ENCODE measurements at places on chromosomes 13 and 19. TPM values are rescaled to one million over a fixed set of nuclear protein-coding genes. Genes with fewer than 3 reads are reported as not detected.

Gene EEF1AKMT1
- 18.7 TPM for total RNA-seq

Gene CACNA1A
- total RNA-seq, result 0.36 TPM

Gene DPF1
- total RNA-seq, result 0.47 TPM

Gene ZNF724
- 15.7 TPM for total RNA-seq

Gene FCAR
- total RNA-seq, result not detected

DNA sequence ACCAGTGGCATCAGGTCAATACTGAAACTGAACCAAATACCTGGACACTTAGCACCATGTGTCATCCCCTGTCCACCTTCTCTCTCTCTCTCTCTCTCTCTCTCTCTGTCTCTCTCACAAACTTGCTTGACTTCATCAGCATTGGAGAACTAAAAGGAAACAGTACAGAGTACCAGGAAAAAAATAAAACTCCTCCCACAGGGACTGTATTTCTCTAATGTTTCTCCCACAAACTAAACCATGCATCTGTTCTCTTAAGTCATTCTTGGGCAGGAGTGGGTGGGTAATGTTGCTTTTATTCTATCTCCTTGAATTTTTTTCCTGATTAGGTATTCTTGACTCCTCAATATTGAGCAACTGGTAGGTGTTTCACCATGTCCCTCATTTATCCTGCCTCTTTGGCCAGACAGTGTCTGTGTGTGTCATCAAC is 112.9 kb upstream of the CACNA1A start:
- no peaks in the 10 kb centered on the region for H3K36me3 ChIP-seq
- peaks cover 25% of the 10 kb centered on the region for H3K27me3 ChIP-seq
- H3K4me3 ChIP-seq, result no peak overlapping the region
- DNase-seq, result no peak
- H3K4me1 ChIP-seq, result no peaks in the 10 kb centered on the region

GRCh38 chr13:114319441-114319913 is 5.2 kb downstream of the CHAMP1 start:
- H3K4me3 ChIP-seq, result no peak overlapping the region
- H3K4me1 ChIP-seq, result peaks cover 55% of the 10 kb centered on the region
- H3K27me3 ChIP-seq, result no peaks in the 10 kb centered on the region
- peaks cover 53% of the 10 kb centered on the region for H3K36me3 ChIP-seq
- no peak for DNase-seq

DNA sequence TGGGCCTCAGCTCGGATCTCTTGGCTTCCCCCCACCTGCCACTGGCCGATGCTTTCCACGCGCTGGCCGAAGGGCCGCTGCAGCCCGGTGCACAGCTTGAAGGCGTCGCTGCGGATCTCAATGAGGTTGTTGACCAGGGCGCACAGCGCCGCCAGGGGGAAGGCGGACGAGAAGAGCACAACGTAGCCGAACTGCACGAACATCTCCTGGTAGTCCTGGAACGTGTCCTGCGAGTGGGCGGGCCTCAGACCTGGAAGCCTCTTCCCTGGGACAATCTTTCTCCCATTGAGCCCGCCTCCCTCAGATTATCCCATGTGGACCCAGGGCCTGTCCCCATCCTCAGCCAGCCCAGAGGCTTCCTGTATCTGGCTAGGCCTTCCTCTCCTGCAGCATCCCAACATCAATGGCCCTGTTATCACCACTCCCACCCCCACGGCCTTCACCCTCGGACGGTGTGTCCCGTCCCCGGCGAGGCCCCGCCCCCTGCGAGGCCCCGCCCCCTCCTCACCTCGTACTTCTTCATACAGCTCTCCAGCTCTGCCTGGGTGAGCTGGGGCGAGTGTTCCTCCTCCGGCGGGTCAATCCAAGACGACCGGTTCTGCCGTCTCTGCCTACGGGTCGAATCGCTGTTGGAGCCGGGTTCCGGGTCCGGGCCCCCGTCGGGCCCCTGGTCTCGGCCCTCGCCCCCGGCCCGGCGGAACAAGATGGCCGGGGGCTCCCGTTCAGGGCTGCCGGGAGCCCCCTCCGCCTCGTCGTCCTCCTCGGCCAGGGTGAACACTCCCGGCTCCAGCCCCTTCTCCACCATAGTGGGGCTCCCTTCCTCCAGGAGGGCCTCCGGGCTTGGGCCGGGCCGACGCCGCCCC is 6.8 kb downstream of the ANO8 start:
- no peak overlapping the region for H3K27ac ChIP-seq
- no peaks in the 10 kb centered on the region for H3K27me3 ChIP-seq
- DNase-seq, result peak; percentile 66
- H3K4me1 ChIP-seq, result peaks cover 10% of the 10 kb centered on the region
- peak overlapping the region; percentile 65 for H3K4me3 ChIP-seq
- H3K36me3 ChIP-seq, result no peaks in the 10 kb centered on the region

DNA sequence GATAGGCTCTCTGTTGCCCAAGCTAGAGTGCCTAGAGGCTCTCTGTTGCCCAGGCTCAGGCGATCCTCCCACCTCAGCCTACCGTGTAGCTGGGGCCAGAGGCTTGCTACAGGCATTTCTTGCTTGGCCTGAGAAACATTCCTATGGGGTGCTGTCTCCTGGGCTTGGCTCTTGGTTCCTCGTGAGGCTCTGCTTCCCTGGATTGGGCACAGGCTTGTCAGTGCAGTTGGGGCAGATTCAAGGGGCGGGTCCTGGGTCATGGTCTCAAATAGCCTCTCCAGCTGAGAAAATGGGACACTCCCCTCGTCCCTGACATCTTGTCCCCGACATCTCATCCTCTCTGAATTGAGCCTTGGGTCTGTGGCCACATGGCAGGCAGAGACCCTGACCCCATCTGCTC is 4.9 kb downstream of the TSSK6 start:
- H3K4me1 ChIP-seq, result peaks cover 9% of the 10 kb centered on the region
- H3K4me3 ChIP-seq, result no peak overlapping the region
- no peak for DNase-seq
- H3K36me3 ChIP-seq, result peaks cover 7% of the 10 kb centered on the region

GRCh38 chr19:11460207-11460606 is 20.6 kb downstream of the ELAVL3 start:
- no peaks in the 10 kb centered on the region for H3K4me1 ChIP-seq
- no peak overlapping the region for H3K4me3 ChIP-seq
- H3K36me3 ChIP-seq, result no peaks in the 10 kb centered on the region
- H3K27ac ChIP-seq, result no peak overlapping the region

DNA sequence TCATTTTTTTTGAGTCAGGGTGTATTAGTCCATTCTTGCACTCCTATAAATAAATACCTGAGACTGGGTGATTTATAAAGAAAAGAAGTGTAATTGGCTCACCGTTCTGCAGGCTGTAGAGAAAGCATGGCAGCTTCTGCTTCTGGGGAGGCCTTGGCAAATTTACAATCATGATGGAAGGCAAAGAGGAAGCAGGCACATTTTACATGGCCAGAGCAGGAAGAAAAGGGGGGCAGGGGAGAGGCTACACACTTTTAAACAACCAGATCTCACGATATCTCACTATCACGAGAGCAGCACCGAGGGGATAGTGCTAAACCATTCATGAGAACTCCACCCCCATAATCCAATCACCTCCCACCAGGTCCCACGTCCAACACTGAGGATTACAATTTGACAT is 44.5 kb upstream of the MIR17HG start:
- peaks cover 2% of the 10 kb centered on the region for H3K27me3 ChIP-seq
- H3K4me3 ChIP-seq, result no peak overlapping the region
- H3K27ac ChIP-seq, result no peak overlapping the region
- H3K4me1 ChIP-seq, result peaks cover 3% of the 10 kb centered on the region

GRCh38 chr19:38488776-38489481 is 55.4 kb downstream of the RYR1 start:
- no peak overlapping the region for H3K27ac ChIP-seq
- no peak overlapping the region for H3K4me3 ChIP-seq
- no peaks in the 10 kb centered on the region for H3K4me1 ChIP-seq

DNA sequence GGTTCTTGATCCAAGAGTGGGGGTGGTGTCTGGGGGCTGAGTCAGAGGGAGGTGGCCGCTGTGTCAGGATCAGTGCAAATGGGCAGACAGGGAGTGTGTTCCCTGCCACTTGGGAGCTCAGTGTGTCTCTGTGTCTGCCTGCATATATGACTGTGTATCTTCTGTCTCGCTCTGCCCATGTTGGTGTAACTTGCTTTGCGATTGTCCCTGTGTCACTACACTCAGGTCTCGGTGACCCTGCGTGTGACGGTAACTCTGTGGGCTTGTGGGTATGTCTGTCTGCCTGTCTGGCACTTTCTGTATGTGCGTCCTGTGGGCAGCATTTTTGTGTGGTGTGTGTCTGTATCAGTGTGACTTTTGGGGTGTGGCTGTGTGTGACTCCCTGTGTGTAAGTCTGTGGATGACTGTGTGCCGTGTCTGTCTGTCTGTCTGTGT is 8.2 kb upstream of the ERFL start:
- H3K36me3 ChIP-seq, result no peaks in the 10 kb centered on the region
- peaks cover 10% of the 10 kb centered on the region for H3K27me3 ChIP-seq
- peaks cover 44% of the 10 kb centered on the region for H3K4me1 ChIP-seq
- H3K4me3 ChIP-seq, result no peak overlapping the region

- no peaks in the 10 kb centered on the region for H3K4me1 ChIP-seq
- no peak overlapping the region for H3K27ac ChIP-seq
- no peaks in the 10 kb centered on the region for H3K36me3 ChIP-seq
- no peaks in the 10 kb centered on the region for H3K27me3 ChIP-seq
- no peak overlapping the region for H3K4me3 ChIP-seq
These were observed 95.1 kb downstream of the C13orf42 start for GRCh38 chr13:51015973-51016372.

GRCh38 chr19:1975162-1975480 is 34.1 kb downstream of the CSNK1G2 start:
- no peak overlapping the region for H3K4me3 ChIP-seq
- peaks cover 8% of the 10 kb centered on the region for H3K36me3 ChIP-seq
- no peaks in the 10 kb centered on the region for H3K27me3 ChIP-seq
- no peak overlapping the region for H3K27ac ChIP-seq
- DNase-seq, result no peak
- H3K4me1 ChIP-seq, result no peaks in the 10 kb centered on the region

- H3K36me3 ChIP-seq, result no peaks in the 10 kb centered on the region
- H3K4me1 ChIP-seq, result no peaks in the 10 kb centered on the region
- no peak overlapping the region for H3K4me3 ChIP-seq
These were observed 324.9 kb upstream of the SPRY2 start for GRCh38 chr13:80665792-80666333.

GRCh38 chr19:19487950-19488874 is 27.1 kb downstream of the TSSK6 start:
- peak overlapping the region; percentile 82 for H3K27ac ChIP-seq
- no peak for DNase-seq
- H3K4me3 ChIP-seq, result peak overlapping the region; percentile 39
- no peaks in the 10 kb centered on the region for H3K27me3 ChIP-seq
- peaks cover 10% of the 10 kb centered on the region for H3K36me3 ChIP-seq

GRCh38 chr13:26528527-26528926 is 29.0 kb upstream of the WASF3 start:
- no peak for DNase-seq
- no peaks in the 10 kb centered on the region for H3K4me1 ChIP-seq
- H3K36me3 ChIP-seq, result no peaks in the 10 kb centered on the region
- peaks cover 4% of the 10 kb centered on the region for H3K27me3 ChIP-seq
- H3K4me3 ChIP-seq, result no peak overlapping the region

GRCh38 chr19:10086591-10087192 is 575 bp downstream of the SHFL start:
- H3K36me3 ChIP-seq, result peaks cover 21% of the 10 kb centered on the region
- no peaks in the 10 kb centered on the region for H3K27me3 ChIP-seq
- H3K4me3 ChIP-seq, result peak overlapping the region; percentile 80
- peak; percentile 60 for DNase-seq
- peaks cover 13% of the 10 kb centered on the region for H3K4me1 ChIP-seq

GRCh38 chr13:63094717-63095116 is 1679.1 kb upstream of the PCDH20 start:
- H3K27ac ChIP-seq, result no peak overlapping the region
- no peaks in the 10 kb centered on the region for H3K27me3 ChIP-seq
- no peak for DNase-seq
- no peaks in the 10 kb centered on the region for H3K36me3 ChIP-seq
- no peaks in the 10 kb centered on the region for H3K4me1 ChIP-seq
- H3K4me3 ChIP-seq, result no peak overlapping the region

GRCh38 chr13:49604570-49604969 is 19.2 kb upstream of the RCBTB1 start:
- peaks cover 5% of the 10 kb centered on the region for H3K4me1 ChIP-seq
- no peak overlapping the region for H3K4me3 ChIP-seq
- no peaks in the 10 kb centered on the region for H3K36me3 ChIP-seq
- H3K27me3 ChIP-seq, result no peaks in the 10 kb centered on the region
- DNase-seq, result no peak
- H3K27ac ChIP-seq, result no peak overlapping the region

DNA sequence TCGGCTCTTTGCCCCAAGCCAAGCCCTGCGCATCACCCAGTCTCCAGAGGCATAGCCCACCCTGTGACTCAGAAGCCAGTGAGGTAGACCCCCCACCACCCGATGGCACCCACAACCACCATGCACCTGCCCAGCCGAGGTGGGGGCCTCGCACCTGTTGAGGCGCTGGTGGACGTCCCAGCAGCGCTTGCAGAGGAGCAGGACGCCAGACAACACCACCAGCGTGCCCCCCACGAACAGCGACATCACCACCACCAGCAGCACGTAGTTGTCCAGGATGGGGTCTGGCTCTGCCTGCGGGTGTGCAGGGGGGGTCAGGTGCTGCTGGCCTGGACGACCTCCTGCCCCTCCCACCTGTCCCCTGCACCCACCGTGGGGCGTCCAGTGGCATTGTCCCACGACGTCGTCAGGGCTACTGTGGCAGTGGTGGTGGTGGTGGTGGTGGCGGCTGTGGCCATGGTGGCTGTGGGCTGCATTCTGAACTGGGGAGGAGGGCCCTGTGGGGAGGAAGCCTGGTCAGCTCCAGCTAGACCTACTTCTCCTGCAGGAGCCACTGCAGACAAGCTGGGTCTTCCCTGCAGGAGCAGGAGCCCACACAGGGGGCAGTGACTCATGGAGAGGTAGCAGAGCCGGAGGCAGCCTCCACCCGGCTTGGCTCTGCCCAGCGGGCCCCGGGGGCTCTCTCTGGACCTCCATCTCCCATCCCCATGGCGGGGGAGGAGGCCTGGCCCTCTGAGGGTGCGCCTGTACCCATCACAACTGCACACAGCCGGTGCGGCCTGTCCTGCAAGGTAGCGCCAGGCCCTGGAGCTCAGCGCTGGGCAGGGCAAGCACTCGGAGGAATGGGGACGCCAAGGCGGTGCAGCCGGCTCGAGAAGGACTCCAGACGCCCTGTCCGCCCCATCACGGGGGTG is 1.9 kb downstream of the CBARP start:
- no peaks in the 10 kb centered on the region for H3K36me3 ChIP-seq
- DNase-seq, result no peak
- H3K27me3 ChIP-seq, result peaks cover 8% of the 10 kb centered on the region
- H3K4me3 ChIP-seq, result no peak overlapping the region
- no peak overlapping the region for H3K27ac ChIP-seq
- peaks cover 14% of the 10 kb centered on the region for H3K4me1 ChIP-seq
